Stimulated activated CD8-positive, alpha-beta memory T cell treated with anti-CD3 and anti-CD28 coated beads, Interleukin-4, amount 100 ng/mL, for 48 hours (primary cell): ENCODE measurements at places on chromosomes 1 and 21.
A peak's percentile ranks its signal among the peaks of the same experiment; 100 is the strongest.

GRCh38 chr1:184518736-184519357 lies 132.0 kb downstream of the C1orf21 start:
- no peak for DNase-seq

- DNase-seq: no peak
These were observed 433 bp downstream of the TIMM17A start for GRCh38 chr1:201955729-201956143.

DNA sequence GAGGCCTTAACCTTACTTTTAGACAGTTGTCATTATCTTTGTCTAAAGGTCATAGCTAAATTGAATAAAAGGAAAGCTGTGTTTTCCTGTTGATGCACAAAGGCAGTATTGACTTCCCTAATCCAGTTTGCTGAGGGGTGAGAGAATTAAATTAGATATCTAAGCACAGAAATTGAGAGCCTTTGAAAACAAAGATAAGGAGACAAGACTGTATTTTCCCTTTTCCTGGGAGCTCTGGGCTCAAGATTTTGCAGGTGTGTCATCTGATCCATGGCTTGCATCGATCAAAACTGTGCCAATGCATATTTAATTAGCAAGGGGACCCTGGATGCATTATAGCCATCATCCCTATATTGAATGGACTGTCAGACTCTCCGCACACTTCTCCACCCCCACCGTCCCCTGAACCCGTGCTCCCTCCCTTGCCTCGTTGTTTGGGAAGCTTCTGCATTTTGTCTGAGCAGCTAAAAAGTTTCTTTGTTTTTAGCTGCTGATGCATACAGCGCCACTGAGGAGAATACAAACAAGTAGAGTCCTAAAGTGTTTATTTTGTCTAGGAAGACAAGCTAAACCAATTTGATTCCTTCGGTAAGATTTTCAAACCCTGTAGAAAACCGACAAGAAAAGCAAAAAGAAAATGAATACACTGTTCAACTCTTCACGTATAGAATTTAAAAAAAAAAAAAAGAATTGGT lies 186.3 kb downstream of the NFIA start:
- DNase-seq: no peak

DNA sequence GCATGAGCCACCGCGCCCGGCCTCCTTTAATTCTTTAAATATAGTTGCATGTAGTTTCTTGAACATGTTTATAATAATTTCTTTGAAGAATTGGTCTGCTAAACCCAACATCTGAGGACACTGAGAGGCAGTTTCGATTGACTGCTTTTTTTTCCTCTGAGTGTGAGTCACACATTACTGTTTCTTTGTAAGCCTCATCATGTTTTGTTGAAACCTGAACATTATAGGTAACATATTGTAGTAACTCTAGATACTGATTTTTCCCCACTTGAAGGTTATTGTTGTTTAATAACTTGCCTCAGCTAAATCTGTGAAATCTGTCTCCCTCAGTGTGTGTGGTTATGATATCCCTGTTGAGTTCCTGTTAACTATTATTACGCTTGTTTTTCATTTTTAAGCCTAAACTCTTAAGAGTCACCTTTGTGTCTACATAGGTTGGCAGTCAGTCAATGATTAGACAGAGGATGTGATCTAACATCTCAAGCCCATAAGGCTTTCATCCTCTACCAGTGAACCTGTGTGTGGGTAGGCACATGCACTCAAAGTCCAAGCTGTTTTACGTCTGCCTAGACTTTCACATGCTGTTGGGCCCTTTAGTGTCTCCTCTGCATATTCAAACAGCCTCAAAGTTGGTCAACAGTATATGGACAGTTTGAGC lies 155.5 kb downstream of the KCNH1 start:
- DNase-seq: no peak

DNA sequence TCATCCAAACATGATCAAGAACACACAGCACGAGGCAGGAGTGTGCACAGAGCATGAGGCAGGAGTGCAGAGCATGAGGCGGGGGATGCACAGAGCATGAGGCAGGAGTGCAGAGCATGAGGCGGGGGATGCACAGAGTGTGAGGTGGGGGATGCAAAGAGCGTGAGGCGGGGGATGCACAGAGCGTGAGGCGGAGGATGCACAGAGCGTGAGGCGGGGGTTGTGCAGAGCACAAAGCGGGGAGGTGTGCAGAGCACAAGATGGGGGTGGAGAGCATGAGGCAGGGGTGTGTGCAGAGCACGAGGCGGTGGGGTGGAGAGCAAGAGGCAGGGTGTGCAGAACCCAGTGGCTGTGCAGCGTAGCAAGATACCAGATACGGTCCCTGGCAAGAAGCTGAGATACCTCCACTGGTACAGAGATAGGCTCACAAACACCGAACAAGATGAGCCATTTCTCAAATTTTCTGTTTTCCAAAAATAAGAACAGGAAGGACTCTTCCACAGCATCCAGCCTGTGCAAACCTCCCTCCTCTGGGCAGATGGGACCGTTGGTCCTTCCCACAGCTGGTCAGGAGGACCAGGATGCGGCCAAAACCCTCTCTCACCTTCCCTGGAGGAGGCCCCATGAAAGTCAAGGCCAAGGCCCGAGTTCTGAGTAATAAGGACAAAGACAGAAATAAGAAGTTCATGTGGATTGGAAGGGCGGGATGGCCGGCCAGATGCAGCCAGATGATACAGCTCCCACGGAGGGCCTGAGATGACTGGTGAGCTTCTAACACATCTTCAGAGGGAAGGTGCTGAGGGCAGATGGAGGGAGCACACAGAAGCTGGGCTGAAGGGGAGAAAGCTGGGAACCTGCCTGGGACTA lies 12.0 kb downstream of the SPATC1L start:
- DNase-seq: peak; percentile 7

DNA sequence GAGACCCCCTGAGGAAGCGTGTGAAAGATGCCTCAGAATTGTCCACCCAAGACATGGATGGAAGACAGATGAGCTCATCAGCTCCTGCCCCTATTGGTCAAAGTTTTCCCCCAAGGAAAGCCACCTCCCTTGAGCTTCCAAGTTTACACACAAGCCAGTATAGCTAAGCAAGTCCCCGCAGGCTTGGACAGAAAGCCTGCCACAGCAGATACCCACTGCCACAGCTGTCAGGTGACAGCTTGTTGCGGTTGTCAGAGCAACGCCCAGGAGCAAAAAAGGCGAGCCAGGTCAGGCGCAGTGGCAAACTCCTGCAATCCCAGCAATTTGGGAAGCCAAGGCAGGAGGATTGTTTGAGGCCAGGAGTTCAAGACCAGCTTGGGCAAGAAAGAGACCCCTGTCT lies 60.9 kb upstream of the IFNAR2 start:
- no peak for DNase-seq

DNA sequence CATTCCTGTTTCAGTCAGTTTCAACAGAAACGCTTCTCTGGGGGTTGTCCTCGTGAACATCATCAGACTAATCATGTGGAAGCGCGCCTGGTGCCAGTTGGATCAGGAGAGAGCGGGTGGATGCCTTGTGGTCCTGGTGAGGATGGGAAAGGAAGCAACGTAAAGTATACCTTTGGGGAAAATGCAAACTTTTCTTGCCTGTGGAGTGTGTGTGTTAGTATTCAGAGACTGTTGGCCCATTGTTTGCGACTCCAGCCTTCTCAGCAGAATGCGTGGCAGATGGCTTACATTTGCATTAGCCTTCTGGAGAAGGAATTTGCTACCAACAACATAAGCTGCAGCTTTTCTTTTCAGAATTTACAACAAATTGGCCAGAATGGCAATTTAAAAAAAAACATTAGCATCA lies 173.9 kb downstream of the RWDD3 start:
- no peak for DNase-seq

DNA sequence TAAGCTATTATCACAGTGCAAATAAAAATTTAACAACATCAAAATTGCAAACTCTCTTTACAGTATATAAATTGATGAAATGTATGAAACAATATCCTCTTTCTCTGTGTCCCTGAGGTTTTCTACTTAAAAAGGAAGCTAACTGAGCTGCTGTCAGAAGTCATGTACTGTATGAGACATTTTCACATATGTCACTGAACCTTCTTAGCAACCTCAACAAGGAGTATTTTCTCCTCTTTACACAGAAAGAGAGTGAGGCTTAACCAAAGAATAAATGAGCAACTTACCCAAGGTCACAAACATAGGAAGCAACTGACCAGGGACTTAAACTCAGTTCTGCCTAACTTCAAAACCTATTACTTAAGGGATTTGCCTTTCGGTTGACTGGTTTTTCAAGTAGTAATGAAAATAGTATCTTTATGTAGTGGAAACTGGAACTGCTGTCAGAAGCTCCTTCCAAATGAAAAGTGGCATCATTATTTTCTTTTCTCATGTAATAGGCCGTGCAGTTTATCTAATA lies 288.9 kb downstream of the LRRIQ3 start:
- DNase-seq: no peak

DNA sequence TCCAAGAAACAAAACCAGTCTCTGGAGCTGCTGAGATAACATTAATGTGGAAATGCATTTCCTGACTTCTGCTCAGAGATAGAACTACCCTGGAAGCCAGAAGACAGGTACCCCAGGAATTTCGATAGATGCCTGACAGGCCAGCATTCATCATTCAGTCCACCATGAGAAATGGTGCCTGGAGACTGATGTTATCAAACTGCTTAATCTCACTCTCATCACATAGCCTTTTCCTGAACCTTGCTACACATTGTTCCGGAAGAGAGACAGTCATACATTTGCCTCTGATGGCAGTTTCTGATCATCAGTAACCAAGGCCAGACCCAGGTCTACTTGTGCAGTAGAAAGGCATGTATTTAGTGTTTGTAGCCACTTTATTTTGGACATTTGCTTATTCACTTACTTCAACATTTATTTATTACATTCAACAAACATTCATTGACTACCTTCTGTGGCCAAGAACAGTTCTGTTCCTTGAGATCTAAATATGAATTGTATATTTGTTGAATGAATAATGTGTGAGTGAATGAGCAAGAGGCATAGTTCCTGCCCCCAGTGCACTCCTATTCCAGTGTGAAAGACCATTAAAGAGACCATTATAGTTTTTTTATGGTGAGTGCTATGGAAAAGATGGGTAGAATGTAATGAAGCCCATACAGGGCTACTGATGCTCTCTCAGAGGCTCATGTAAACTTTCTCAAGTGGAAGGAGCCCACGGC lies 485.7 kb downstream of the NUF2 start:
- DNase-seq: no peak

- DNase-seq: no peak
These were observed 21.7 kb upstream of the RGS16 start for GRCh38 chr1:182625719-182626504.

- no peak for DNase-seq
These were observed 141.4 kb downstream of the CASZ1 start for GRCh38 chr1:10655002-10655401.

- DNase-seq: peak; percentile 57
These were observed 17.1 kb upstream of the CCDC190 start for GRCh38 chr1:162878000-162878596.

GRCh38 chr21:45041351-45041805 lies 33.0 kb upstream of the ADARB1 start:
- no peak for DNase-seq

- no peak for DNase-seq
These were observed 45.9 kb upstream of the KIF26B start for GRCh38 chr1:245108909-245109308.

- DNase-seq: no peak
These were observed 173.6 kb downstream of the ZP4 start for GRCh38 chr1:237717106-237717505.

- DNase-seq: no peak
These were observed 122.6 kb downstream of the NTNG1 start for GRCh38 chr1:107263291-107263915.

GRCh38 chr1:46413596-46413985 lies 19.5 kb downstream of the FAAH start:
- DNase-seq: peak; percentile 53

- no peak for DNase-seq
These were observed 55.2 kb downstream of the UBR4 start for GRCh38 chr1:19154876-19155275.

DNA sequence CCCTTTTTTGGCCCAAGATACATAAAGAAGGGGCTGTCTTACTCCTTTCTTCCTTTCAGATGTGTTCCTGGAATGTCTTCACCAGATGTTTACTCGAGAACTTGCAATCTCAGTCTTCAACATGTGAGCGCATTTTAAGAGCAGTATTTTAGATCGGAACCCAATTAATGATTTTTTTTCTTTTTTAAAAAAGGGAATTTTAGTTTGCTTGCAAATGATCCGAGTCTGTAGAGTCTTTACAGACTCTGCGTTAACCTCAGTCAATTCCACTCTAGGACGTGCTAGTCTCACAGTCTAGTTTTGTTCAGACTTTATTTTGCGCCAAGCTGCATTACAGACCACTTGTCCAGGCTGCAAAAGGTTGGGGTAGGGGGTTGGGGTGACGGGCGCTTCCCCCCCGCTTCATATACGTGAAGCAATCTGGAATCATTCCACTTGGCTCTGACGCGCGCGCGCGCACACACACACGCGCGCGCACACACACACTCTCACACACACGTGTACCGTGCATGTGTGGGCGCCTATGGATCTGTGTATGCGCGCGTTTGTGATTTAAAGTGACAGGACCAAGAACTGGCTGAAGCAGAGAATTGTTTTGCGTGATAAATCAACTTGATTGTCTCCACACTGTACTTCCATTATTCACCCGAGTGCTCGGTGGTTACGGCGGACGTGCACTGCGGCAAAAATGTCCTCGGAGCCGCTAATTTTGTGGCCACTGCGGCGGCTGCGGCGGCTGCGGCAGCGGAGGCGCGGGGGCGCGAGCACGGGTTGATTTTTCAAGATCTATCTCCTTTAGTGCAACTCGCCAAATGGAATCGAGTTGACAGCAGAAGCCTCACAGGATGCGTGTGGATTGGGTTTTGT lies 25.6 kb upstream of the NFIA start:
- peak; percentile 54 for DNase-seq

DNA sequence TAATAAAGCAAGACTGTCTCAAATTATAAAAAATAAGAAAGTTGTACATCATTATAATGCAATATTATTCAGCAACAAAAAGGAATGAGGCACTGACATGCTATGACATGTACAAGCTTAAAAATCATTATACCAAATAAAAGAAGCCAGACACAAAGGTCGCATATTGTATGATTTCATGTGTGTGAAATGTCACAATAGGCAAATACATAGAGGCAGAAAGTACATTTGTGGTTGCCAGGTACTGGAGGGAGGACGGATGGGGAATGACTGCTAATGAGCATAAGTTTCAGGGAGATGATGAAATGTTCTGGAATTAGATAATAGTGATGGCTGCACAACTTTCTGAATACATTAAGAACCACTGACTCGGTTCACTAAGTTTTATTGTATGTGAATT lies 73.6 kb upstream of the NBPF3 start:
- no peak for DNase-seq

DNA sequence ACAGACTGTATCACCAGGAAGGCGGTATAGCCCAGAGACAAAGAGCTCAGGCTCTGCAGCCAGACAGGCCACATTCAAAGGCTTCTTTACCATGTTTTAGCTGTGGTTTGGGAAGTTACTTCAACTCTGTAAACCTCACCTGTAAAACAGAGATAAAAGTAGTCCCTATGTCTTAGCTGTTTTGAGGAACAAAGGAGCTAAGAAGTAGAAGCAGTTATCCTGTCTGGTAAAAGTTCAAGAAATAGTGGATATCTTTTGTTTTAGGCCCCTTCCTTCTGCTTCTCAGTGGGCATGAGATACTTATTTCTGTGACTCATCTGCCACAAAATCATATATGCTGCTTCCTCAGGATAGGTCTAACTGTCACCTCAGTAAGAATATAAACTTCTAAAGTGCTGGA lies 6.5 kb downstream of the CD34 start:
- DNase-seq: no peak
